ENCODE measurements at places on chromosomes 7 and 10.

DNA sequence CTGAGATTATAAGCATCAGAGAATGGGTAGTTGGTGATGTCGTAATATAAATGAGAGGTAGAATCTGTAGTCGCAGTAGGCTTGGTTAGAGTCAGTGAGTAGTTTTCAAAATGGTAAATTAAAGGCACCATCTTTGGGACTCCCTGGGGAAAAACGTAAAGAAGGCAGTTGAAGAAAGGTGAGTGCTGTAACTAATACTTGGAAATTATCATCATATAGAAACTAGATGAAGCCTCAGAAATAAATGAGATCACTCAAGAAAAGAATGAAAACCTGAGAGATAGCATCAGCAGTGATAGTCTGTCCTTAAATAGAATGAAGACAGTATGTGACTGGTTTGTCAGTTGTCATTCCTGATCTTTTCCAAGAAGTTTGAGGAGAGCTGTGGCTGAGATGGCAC is 23.8 kb downstream of the PALS2 start:
- no peak for DNase-seq

- no peak for DNase-seq
Observed at GRCh38 chr7:96778263-96778662, 68.6 kb upstream of the SEM1 start.

DNA sequence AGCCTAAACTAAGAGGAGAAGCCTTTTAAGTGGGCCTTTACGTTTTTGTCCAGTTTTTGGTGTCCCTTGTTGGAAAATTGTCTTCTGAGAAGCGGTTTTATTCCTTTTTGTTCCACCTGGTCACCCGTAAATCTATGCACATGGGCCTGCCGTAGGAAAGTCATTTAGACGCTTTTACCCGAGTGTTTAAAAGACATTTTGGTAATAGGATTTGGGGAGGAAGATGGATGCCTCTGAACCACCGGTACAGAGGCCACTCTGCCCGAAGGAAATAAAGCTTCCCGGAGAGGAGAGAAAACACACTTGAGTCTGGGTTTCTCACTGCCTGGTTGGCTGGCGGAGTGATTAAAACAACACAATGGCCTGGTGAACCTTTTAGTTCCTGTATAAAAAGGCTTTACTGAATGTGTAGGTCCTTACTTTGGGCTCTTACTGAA is 760 bp downstream of the THNSL1 start:
- no peak for DNase-seq

- no peak for DNase-seq
Observed at GRCh38 chr7:45105588-45106188, 5.8 kb downstream of the TBRG4 start.

GRCh38 chr10:96987842-96988175 is 155.7 kb downstream of the LCOR start:
- no peak for DNase-seq

- DNase-seq: no peak
Observed at GRCh38 chr7:2072798-2073197, 159.9 kb downstream of the MAD1L1 start.

- DNase-seq: no peak
Observed at GRCh38 chr7:98091061-98091460, 15.6 kb upstream of the LMTK2 start.

DNA sequence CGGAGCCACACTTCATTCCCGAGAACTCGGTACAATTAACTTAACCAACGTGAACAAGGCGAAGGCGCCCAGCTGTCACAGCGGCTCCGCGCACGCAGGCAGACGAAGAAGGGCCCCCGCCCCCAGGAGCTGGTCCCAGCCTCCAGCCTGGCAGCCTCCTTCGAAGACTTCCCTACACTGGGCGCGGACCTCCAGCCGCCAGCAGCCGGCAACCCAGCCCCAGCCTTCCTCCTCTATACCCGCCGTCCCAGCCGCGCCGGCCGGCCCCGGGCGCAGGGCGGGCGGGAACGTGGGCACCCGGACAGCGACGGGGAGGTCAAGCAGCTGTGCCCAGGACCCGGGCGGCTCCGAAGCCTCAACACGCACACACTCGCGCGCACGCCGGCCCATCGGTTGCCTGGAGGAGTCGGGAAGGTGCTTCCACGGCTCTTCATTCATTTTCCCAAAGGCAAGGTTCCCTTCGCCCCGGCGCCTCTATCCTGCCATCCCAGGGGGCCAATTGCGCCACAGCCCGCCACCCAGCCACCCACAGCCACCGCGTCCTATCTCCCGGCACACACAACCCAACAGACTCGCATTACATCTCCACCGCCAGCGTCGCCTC is 1.6 kb downstream of the CHST15 start:
- DNase-seq: no peak

- DNase-seq: no peak
Observed at GRCh38 chr7:2689951-2690705, 2.1 kb downstream of the AMZ1 start.

GRCh38 chr7:16646472-16647072 is 591 bp downstream of the BZW2 start:
- DNase-seq: no peak

GRCh38 chr7:80218723-80219122 is 84.1 kb downstream of the GNAI1 start:
- DNase-seq: no peak
